Mesenchymal stem cell (in vitro differentiated cells and primary cell): ENCODE measurements at places on chromosomes 2 and 18.

DNA sequence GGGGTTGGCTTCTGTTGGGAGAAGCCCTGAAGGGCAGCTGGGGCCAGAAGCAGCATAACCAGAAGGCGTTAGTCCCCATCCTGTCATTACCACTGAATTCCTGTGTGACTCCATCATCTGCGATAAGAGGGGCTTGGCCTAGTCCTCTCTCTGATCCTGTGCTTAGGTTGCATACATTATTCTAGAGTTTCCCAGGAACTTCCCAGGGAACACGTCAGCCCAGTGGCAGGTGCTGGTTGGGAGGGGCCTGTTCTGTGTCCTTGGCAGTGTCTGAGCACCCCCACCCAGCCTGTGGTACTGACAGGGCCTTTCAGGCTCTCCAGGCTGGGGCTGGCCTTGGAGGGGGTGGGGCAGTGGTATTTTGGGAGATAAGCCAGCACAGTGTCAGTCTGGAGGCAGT is 4.5 kb upstream of the TOGARAM2 start:
- peaks cover 14% of the 10 kb centered on the region for H3K4me1 ChIP-seq
- no peak overlapping the region for H3K4me3 ChIP-seq
- peaks cover 4% of the 10 kb centered on the region for H3K27me3 ChIP-seq
- peak; percentile 59 for DNase-seq

DNA sequence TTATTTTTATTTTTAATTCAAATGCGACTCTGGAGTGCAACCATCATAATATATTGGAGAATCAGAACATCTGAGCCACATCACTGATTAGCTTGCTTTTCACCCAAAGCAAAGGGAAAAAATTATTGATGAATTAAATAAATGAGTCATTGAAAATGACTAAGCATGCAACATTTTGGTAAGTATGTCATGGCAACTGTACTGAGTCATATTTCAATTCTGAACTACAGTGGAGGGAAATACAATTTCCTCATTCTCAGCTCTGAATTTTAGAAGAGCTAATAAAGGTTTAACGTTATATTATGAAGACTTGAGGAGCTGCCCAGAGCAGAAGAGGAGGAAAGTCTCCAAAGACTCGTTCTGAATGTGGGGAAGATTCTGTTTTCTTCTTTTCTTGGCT is 89.6 kb upstream of the CCDC68 start:
- peak; percentile 33 for DNase-seq
- H3K36me3 ChIP-seq, result no peaks in the 10 kb centered on the region
- H3K4me3 ChIP-seq, result no peak overlapping the region
- H3K4me1 ChIP-seq, result peaks cover 3% of the 10 kb centered on the region
- H3K27ac ChIP-seq, result no peak overlapping the region

DNA sequence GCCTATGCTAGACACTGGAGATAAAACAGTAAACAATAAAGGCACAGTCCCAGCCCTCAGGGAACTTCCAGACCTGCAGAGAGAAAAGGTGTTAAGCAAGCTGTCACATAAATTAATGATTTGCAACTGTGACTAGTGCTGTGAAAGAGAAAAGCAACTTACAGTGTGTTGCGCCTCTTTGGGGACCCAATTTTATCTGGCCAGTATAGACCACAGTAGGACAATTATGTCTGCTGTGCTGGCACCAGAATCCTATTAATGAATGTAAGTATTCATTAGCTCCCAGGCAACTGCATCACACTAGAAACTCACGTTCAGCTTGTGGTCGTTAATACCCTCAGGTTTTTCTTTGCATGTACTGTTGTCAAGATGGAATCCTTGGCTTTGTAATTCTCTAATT is 55.3 kb upstream of the CHST9 start:
- no peak overlapping the region for H3K27ac ChIP-seq
- H3K27me3 ChIP-seq, result no peaks in the 10 kb centered on the region
- no peak for DNase-seq
- no peak overlapping the region for H3K4me3 ChIP-seq
- no peaks in the 10 kb centered on the region for H3K36me3 ChIP-seq

- no peaks in the 10 kb centered on the region for H3K27me3 ChIP-seq
- H3K4me1 ChIP-seq, result peaks cover 4% of the 10 kb centered on the region
Measured at GRCh38 chr2:235849489-235849888, 318.7 kb downstream of the GBX2 start.

DNA sequence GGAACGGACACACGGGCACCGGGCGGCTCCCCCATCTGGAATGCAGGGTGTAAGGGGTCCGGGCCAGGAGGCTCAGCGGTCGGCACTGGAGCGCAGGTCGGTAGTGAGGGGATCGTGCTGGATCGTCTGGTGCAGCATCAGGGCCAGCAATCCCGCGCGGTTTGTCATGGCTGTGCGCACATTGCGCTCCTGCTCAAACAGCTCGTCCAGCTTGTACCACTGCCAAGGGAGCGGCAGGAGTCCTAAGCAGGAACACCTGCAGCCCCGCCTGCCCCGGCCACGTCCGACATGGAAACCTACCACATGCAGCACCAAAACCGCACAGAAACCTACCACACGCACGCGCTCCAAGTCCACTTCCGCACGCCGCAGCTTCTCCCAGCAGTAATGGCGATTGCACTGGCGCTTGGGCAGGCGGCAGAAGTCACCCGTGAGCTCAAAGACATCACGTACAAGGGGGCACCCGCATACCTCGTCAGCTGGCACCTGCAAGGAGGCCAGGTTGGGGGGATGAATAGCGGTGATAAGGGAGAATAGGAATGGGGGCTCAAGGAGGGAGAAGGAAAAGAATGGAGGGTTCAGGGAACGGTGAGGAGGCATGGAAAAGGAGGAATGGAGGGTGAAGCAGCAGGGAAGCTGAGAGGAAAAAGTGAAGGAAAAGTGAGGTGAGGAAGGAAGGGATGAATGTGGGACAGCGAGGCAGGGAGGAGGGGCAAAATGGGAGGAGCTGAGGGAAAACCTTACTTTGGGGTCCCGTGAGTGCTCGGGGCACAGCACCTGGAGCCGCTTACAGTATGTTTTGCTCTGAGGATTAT is 1.4 kb upstream of the MBD1 start:
- H3K4me1 ChIP-seq, result peaks cover 29% of the 10 kb centered on the region
- no peaks in the 10 kb centered on the region for H3K27me3 ChIP-seq
- no peak overlapping the region for H3K4me3 ChIP-seq
- DNase-seq, result no peak
- peaks cover 45% of the 10 kb centered on the region for H3K36me3 ChIP-seq
- H3K27ac ChIP-seq, result no peak overlapping the region

DNA sequence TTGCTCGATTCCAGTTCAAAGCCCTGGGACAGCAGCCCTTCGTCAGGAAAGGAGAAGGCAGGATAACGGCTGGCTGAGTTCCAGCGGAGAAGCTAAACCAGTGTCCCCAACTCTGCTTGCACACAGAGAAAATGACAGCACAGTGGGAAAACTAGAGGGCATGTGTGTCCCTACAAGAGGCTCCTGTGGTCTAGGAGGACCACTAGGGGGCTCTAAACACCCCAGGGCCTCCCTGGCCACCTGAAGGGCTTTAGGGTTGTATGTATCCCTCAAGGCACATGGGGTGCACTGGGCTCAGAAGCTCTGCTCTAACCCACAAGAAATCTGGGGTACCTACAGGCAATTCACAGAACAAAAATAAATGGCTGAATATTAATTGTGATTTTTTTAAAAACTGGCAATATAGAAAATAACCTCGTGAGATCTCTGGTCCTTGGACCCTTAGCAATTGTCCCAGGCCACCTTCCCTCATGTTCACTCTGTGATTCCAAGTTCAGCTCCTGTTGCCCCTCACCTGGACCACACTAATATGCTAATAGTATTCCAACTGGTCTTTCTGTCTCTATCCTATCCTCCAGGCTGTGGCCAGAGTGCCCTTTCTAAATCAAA is 17.5 kb downstream of the STAT1 start:
- no peak overlapping the region for H3K27ac ChIP-seq
- peaks cover 99% of the 10 kb centered on the region for H3K36me3 ChIP-seq
- H3K4me1 ChIP-seq, result no peaks in the 10 kb centered on the region
- no peaks in the 10 kb centered on the region for H3K27me3 ChIP-seq

DNA sequence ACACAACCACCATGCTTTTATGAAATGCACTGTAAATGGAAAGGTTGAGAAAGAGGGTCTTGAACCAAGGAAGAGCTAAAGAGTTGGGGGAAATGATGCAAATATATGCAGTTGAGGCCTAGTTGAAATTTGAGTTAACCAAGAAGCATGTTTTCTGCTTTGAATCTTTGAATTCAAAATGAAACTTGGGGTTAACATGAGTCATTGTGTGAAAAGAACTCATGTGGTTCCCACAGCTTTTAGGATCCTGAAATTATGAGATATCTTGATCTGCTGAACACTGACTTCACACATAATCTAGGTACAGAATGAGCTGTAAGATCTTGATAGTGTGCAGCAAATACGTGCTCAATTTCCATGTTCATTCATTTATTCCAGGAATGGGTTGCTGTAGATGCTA is 422.9 kb upstream of the TRIB2 start:
- no peaks in the 10 kb centered on the region for H3K27me3 ChIP-seq
- peaks cover 5% of the 10 kb centered on the region for H3K4me1 ChIP-seq
- H3K36me3 ChIP-seq, result no peaks in the 10 kb centered on the region
- H3K4me3 ChIP-seq, result no peak overlapping the region
- DNase-seq, result no peak

- no peak for DNase-seq
- no peaks in the 10 kb centered on the region for H3K4me1 ChIP-seq
- H3K4me3 ChIP-seq, result no peak overlapping the region
- H3K27ac ChIP-seq, result no peak overlapping the region
Measured at GRCh38 chr2:49153252-49153651, 1.1 kb downstream of the FSHR start.

- H3K27me3 ChIP-seq, result no peaks in the 10 kb centered on the region
- H3K36me3 ChIP-seq, result no peaks in the 10 kb centered on the region
- no peak for DNase-seq
Measured at GRCh38 chr18:31250902-31251301, 67.1 kb upstream of the DSG1 start.

GRCh38 chr2:126730655-126731054 is 74.7 kb downstream of the GYPC start:
- H3K4me1 ChIP-seq, result no peaks in the 10 kb centered on the region
- peaks cover 6% of the 10 kb centered on the region for H3K27me3 ChIP-seq
- no peaks in the 10 kb centered on the region for H3K36me3 ChIP-seq
- no peak for DNase-seq
- H3K4me3 ChIP-seq, result no peak overlapping the region

DNA sequence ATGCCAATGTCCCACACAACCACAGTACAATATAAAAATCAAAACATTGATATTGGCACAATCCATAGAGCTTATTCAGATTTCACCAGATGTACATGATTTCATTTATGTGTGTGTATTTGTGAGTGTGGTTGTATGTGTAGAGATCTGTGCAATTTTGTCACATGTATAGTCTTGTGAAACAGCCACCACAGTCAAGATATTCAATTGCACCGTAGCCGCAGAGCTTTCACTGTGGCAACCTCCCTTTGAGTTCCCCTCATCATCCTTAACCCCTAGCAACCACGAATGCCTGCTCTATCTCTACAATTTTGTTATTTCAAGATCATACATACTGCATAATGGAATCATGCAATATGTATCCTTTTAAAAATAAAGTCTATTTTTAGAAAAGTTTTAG is 391.3 kb downstream of the SETBP1 start:
- H3K36me3 ChIP-seq, result no peaks in the 10 kb centered on the region
- H3K27me3 ChIP-seq, result no peaks in the 10 kb centered on the region
- no peak overlapping the region for H3K27ac ChIP-seq
- H3K4me1 ChIP-seq, result no peaks in the 10 kb centered on the region
- no peak for DNase-seq

DNA sequence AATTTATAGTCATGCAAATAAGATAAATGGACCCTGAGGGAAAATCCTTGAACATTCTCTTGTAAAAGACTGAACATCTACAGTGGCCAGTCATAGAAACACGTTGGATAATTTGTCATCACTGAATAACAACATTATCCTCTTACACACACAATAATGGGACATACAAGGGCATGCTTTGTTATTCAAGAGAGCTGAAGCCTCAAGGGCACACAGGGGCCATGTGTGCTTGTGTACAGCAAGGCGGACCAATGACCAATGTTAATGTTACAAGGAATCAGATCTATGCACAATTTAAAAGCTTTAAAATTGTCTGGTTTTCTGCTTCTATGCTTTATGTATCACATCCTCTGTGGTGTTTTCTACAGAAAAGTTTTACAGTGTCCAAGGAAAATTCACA is 23.7 kb downstream of the COL6A3 start:
- no peaks in the 10 kb centered on the region for H3K27me3 ChIP-seq
- no peak for DNase-seq
- no peaks in the 10 kb centered on the region for H3K4me1 ChIP-seq
- peaks cover 100% of the 10 kb centered on the region for H3K36me3 ChIP-seq

GRCh38 chr18:69935319-69936190 is 12.1 kb downstream of the CD226 start:
- no peak overlapping the region for H3K4me3 ChIP-seq
- H3K36me3 ChIP-seq, result no peaks in the 10 kb centered on the region
- no peak for DNase-seq

DNA sequence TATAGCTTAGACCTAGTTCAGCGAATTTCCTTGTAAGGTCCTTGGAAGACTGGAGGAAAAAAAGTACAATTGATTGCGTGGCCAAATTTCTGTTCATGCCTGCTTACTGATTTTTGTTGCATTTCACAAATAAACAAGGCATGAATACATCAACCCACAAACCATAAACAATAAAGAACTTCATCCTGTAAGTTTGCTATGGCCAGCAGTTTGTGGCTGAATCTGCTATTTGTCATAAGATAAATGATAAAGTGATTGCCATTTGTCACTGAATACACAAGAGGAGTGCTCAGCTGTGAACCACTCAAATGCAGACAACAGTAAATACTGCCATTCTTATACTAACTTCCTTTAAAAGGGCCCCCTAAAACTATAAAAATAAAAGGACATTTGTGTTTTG is 259.5 kb downstream of the CCDC178 start:
- no peak overlapping the region for H3K27ac ChIP-seq
- H3K4me1 ChIP-seq, result no peaks in the 10 kb centered on the region
- no peaks in the 10 kb centered on the region for H3K27me3 ChIP-seq
- peak; percentile 69 for DNase-seq

- H3K4me3 ChIP-seq, result peak within 1 kb of the TSS; percentile 83
- peak within 1 kb of the TSS; percentile 50 for H3K27ac ChIP-seq
- peak; percentile 82 for DNase-seq
- H3K4me1 ChIP-seq, result peaks cover 13% of the 10 kb centered on the region
Measured at GRCh38 chr2:68319398-68320117, at the start of gene CNRIP1. Gene CNRIP1 (minus strand): TSS chr2:68319949. CDS start chr2:68319400, 549 bp downstream.

DNA sequence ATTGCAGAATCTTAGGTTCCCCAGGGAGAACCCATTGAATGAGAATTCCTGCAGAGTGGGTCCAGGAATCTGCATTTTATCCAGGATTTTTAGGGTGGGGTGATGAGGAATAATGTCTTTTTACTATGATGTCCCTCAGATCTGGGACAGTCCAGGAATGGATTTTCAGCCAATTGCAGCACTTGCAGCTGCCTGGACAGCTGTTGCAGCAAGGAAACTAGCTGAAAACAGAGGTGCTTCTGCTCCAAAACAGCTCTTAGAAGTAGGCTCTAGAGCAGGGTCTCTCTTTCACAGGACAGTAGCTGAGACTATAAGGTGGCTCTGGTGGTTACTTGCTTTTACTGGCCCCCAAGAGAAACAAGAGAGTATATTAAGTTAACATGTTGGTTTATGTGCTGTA is 9.1 kb downstream of the GLI2 start:
- H3K27ac ChIP-seq, result no peak overlapping the region
- H3K4me1 ChIP-seq, result peaks cover 13% of the 10 kb centered on the region
- H3K36me3 ChIP-seq, result no peaks in the 10 kb centered on the region
- no peak for DNase-seq
- no peak overlapping the region for H3K4me3 ChIP-seq
